ENCODE measurements at places on chromosomes 6 and 20. TPM values are rescaled to one million over a fixed set of nuclear protein-coding genes. Genes with fewer than 3 reads are reported as not detected.

SERINC3 gene
- 46.4 TPM for total RNA-seq

TEAD3 gene
- total RNA-seq = 7.1 TPM

RGS17 gene
- total RNA-seq = 1.1 TPM

PLA2G7 gene
- not detected for total RNA-seq

ABHD16B gene
- total RNA-seq = not detected

PAX1 gene
- not detected for total RNA-seq

OXT gene
- total RNA-seq = not detected

DEFB112 gene
- not detected for total RNA-seq

TAB2 gene
- 15.5 TPM for total RNA-seq

BPIFB1 gene
- total RNA-seq = 0.56 TPM

OVOL2 gene
- total RNA-seq = 0.47 TPM

ARFGEF2 gene
- total RNA-seq = 11.2 TPM

DNA sequence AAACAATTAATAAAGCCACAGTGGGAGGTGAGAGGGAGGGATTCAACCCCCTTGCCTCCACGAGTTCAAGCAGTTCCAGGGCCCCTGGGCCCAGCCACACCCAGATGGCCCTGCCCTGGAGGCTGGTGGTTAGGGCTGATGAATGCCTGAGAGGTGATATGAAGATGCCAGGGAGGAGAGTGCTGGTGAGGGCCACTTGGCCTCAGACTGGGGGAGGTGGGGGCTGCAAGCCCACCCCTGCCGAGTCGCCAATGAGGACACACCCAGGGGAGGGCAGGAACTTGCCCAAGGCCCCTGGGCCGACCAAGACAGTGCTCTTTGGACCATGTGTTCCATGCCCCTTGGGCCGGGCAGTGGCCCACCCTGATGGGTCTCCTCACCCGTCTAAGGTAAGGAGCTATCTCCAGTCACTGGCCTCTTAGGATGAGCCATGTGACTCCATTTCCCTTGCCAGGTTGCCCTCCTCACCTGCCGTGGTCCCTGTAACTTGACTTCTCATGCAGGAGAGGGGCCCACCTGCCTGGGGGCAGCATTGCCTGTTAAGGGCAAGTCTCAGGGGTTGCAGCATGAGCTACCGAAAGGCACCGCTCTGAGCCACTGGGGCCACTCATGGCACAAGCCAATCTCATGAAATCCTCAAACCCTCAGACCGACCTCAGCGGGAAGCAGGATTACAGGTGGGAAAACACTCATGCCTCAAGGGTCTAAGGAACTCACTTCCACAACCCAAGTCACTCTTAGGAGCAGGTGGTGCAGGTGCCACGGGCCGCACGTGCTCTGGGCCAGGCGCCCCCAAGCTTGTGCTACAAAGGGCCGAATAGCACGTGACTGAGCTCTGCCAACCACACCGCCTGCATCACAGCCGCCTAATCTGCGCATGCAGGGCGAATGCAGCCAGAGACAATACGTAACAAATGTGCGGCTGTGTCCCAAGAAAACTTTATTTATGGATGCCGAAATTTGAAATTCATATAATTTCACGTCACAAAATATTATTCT lies 147.4 kb upstream of the MLN start:
- no peak for DNase-seq

DNA sequence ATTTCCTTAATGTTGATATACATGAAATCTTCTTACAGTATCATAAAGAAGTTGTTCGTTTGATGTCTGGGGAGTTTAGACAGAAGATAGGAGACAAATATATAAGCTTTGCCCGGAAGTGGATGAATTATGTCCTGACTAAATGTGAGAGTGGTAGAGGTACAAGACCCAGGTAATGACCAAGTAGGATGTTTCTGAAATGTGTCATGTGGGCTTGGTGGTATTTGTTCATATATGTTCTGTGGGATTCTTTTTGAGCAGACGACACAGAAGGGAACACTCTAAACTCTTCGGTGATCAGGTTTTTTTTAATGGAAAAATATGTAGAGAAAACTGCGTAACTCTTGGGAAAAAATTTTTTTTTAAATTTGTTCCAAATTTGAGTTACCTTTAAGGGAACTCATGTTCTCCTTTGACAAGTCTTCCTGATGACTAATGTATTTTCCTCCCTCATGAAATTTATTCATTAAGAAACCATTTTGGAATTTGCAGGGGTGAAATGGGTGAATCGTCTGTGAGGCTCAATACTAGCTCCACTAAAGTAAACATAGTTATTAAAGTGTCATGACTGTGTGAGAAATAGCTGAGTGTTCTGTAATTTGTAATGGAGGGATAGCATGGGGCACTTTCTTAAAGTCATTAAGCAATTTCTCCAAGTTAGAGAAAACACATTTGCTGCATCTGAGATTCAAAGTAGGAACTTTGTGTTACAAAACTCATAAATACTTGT lies 100.6 kb downstream of the MAP3K4 start:
- DNase-seq = no peak

DNA sequence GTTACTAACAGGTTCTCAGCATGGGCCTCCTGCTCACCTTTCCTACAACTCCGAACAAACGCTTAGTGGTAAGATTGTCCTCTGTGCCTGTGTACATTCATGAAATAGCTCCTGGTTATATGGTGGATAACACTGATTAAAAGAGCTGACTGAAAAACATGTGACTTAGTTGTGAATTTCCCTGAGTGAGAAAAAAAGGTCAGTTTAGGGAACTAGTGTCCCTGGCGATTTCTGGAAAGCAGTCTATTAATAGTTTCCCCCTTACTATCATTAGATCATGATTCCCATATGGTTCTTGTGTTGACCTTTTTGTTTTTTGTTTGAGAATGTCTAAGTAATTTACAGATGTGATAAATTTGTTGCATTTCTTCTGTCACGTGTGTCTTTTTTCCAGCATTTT lies 15.6 kb downstream of the SNRPC start:
- DNase-seq = no peak

DNA sequence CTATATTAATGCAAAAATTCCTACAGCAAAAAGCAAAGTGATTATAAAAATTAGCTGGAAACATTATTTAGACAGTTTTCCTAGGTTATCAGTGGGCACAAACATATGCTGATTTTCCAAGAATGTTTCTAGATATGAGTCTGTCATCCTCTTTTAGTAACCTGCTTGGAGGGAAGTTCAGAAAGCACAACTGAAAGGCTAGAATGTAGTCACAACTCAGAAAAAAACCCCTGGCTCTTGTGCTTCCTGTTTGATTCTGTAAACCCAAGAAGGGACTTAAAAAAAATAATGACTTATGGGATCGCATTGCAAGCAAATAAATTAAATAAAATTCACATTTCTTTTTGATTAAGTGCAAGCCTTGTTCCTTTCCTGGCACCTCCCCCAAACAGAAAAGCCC lies 708.4 kb upstream of the EPHA7 start:
- DNase-seq = no peak

- no peak for DNase-seq
These were observed 35.9 kb downstream of the PPARD start for GRCh38 chr6:35378261-35378660.

DNA sequence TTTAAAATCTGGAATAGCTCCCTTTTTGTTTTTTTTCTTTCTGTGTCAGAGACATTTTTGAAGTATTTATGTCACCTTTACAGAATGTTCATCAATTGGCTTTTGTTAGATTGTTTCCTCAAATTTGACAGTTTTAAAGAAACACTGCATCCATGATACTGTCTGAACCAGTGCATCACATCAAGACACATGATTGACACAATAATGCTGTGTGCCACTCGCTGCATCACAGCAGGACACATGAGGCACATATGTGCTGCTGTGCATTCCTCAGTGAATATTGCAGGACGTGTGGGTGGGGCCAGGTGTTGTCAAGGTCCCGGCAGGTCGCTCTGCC lies 37.4 kb downstream of the ERMARD start:
- no peak for DNase-seq

DNA sequence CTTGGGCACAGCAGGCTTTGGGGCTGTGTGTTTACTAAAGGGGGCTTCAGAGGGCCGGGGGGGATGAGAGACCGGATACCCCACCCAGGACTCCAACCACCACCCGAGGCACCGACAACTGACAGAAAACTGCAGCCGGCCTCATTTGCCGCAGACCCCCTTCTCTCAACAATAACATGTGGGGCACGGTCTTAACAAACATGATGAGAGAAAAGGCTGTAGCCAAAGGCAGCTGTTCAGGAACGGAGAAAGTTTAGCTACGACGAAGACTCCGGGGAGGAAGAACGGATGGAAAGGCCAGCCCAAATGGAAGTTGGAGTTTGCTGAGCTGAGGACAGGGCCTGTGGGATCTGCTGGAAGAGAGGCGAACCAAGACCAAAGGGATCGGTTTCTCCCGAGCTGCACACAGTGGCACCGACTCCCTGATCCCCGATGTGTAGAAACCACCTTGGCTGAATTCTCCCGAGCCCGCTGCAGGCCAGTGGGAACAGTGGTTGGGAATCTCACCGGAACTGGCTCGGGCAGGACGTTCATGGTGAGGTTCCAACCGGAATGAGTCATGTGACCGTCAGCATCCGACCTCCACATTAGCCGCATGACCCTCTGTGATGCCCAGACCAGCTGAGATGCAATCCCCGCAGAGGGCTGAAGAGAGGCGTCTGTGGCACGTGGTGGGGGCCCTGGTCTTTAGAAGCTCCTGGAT lies 359.3 kb downstream of the TAF4 start:
- DNase-seq = no peak

DNA sequence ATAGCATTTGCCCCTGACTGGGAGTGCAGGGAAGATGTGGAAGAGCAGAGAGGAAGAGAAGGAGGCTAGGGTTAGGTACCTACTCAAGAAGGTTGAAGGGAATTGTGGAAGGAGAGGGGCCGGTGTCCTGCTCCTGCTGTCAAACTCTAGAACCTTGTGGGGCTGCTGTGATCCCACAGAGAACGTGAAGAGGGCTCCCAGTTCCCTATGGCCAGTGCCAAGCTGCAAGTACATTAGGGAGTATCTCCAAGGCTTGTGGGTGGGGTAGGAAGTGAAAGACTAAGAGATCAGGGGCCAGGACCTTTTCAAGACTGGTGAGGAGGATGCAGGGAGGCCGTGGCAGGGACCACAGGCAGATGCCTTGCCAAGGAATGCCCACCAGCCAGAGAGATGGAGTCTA lies 263.4 kb downstream of the CDH26 start:
- DNase-seq = no peak

DNA sequence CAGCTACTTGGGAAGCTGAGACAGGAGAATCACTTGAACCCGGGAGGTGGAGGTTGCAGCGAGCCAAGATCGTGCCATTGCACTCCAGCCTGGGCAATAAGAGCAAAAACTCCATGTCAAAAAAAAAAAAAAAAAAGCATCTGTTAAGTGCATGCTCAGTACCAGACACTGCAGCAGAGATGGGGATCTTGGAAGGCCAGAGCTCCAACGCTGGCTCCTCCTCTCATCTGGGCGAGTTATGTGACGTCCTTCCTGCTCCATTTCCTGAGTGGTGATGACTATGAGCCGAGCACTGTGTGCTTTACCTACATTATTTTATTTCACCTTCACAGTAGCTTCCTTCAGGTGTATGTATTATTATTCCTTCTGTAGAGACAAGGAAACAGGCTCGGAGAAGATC lies 38.5 kb upstream of the CDH22 start:
- no peak for DNase-seq

GRCh38 chr6:111722179-111722731 lies 116.6 kb upstream of the TRAF3IP2 start:
- no peak for DNase-seq

GRCh38 chr6:13511913-13512717 lies 24.7 kb upstream of the GFOD1 start:
- no peak for DNase-seq

GRCh38 chr20:51583499-51583898 lies 41.0 kb upstream of the NFATC2 start:
- no peak for DNase-seq

- no peak for DNase-seq
These were observed 104.9 kb upstream of the LGSN start for GRCh38 chr6:63424636-63425035.

GRCh38 chr6:47810885-47811284 lies 29.1 kb downstream of the OPN5 start:
- DNase-seq = no peak

DNA sequence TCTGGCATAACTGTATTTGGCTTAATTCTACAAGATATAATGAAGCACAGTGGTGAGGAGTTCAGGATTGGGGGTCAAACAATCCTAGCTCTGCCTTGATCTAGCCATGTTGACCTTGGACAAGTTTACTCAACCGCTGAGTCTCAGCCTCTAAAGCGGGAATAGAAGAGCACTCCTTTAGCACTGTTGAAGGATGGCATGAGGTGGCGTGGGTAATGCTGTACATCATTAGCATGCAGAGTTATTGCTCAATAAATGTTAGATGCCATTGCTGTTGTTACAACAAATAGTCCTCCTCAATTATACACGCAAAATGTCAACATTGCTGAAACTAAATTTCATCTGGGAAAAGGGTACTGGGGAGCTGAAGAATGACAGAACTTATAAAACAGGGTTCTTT lies 78.6 kb downstream of the KIF13A start:
- no peak for DNase-seq

DNA sequence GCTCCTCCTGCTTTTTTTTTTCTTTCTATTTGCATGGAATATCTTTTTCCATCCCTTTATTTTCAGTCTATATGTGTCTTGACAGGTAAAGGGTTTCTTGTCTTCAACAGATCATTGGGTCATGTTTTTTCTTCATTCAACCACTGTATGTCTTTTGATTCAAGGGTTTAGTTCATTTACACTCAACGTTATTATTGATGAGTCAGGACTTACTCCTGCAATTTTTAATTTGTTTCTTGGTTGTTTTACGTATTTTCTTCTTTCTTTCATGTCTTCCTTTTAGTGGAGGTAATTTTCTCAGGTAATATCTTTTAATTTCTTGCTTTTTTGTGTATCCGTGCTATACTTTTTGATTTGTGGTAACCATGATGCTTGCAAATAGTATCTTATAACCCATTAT lies 429.1 kb upstream of the HTR1E start:
- no peak for DNase-seq

DNA sequence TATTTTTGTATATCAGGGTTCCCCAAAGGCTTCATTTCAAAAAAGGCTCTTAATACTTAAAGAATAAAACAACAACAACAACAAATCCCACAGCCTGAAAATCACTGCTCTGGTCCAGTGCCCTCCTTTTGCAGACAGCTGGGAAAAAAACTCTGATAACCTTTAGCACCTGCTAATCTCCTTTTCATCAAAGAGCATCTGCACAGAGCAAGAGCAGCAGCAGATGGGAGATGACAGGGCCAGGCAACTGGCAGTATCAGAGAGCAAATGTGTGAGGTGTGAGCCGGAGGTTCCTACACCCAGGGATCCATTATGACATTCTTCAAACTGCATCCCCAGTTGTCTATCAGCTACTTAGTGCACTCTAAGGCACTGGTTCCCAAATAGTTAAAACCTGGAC lies 25.7 kb downstream of the TTI1 start:
- DNase-seq = no peak

DNA sequence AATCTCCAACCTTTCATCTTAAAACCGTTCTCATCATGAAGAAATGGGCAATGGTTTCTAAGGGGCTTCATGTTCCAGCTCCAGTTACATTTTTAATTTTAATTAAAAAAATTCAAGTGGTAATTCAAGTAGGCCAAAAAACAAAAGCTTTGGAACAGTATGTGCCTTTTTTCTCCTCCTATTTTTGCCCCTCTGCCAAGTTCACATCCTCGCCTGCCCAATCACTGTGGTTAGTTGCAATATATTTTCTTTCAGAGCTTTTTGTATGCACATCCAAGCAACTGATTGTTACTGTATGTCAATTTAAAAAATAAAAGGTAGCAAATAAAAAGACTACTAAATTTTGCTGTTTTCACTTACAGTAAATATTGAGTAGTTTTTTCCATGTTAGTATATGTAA lies 99.8 kb upstream of the B3GAT2 start:
- no peak for DNase-seq

- peak; percentile 59 for DNase-seq
These were observed 70.0 kb downstream of the SNX5 start for GRCh38 chr20:17898548-17898994.

- no peak for DNase-seq
These were observed 87.9 kb downstream of the CEP57L1 start for GRCh38 chr6:109183109-109183650.
